Glutamatergic neuron (in vitro differentiated cells): ENCODE measurements at places on chromosomes 3 and 15.

DNA sequence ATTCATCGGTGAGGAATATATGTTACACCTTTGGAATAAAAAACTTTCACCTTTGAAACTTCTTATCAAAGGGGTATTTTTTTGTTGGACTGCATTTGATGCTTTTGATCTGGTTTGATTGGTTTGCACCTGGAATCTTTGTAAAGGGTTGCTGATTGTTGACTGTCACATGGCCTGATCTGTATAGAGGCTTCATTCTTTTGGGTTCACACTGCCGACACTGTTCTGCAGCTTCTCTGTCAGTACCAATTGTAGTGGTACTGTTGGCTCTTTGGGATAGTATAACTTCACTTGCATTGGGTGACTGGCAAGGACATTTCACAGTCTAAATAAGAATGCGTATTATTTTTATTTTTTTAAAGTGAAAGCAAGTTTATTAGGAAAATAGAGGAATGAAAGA, 155.7 kb downstream of the DOCK3 start:
- no peak for DNase-seq

DNA sequence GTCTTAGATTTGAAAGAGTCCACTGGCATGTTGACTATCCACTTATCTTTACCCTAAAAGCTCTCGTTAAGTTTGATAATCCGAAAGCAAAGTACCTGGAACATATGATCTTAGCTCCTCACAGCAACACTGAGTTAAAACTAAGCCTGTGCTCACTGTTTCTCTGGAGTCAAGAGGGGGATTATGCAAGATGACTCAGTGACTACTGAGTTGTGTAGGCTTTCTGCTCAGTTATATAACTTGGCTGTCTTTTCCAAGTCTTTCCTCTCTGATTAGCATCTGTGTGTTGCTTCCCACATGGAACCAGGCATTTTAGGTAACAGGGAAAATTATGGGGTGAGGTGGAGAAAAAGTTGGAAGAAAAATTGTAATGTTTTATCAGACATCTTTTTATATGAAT, 31.2 kb upstream of the MYO5C start:
- DNase-seq = no peak

DNA sequence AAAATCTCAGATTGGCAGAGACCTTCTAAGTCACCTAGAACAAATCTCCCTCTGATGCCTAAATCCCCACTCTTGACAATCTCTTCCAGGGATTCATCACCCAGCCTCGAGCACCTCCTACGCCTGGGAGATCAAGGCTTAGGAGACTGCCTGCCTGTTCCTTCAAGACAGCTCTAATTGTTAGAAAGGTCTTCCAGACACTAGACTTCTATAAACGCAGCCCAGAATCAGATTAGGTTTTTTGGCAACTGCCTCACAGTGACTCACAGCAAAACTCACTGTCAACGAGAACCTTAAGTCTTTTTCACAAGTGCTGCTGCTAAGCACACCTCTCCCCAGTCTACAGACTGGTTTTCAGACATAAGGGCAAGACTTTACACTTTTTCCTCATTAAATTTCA, 23.1 kb downstream of the SRGAP3 start:
- DNase-seq = no peak

DNA sequence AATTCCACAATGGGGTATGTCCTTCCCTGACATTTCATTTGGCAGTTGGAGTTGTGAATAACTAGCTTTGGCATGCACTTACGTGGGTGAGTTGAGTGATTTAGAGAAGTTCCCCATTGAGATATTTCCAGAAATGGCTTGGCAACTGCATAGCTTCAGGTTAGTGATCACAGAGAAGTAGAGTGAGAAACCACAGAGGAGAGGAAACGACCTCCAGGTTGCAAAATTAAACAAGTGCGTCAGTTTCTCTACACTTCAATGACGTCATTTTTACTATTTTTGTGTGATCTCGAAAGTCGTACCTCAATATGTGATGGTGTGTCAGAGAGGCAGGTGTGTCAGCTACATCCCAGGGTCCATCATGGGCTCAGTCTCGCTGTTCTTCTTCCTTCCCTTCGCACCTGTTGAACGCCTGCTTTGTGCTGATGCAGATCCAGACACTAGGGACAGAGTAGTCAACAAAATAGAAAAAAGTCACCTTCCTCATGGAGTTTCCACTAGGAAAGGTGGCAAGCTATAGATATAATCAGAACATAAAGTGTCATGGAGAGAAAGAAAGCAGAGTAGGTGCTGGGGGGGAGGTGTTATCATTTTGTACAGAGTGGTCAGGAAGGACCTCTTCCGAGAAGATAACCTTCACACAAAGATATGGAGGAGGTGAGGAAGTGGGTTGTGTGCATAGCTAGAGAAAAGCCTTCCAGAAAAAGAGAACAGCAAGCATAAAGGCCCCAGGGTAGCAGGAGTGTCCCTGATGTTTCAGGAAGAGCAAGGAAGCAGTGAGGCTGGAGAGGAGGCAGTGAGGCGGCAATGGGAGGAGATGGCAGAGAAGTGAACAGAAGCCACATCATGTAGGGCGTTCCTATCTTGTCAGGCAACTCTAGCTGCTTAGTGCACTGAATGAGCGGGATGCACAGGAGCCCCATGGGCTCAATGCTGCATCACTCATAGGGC, 75.6 kb downstream of the MCTP2 start:
- no peak for DNase-seq

DNA sequence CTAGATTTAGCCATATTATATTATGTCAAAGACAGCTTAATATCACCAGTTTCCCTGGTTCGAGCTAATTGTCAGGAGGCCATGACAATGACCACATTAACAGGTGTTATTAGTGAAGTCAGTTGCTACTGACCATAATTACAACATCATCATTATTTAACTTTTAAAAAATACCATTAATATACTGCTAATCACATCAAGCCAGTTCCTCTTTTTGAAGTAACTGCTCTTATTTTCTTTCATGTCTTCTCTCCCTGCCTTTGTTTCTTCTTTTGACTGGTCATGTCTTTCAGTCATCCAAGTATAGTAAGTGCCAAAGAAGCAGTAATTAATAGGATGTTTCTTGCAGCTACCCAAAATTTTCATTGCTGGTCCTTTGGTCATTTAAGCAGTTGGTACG, 61.6 kb downstream of the CMSS1 start:
- no peak for DNase-seq

GRCh38 chr3:155190691-155191090, 102.8 kb downstream of the STRIT1 start:
- DNase-seq = no peak

DNA sequence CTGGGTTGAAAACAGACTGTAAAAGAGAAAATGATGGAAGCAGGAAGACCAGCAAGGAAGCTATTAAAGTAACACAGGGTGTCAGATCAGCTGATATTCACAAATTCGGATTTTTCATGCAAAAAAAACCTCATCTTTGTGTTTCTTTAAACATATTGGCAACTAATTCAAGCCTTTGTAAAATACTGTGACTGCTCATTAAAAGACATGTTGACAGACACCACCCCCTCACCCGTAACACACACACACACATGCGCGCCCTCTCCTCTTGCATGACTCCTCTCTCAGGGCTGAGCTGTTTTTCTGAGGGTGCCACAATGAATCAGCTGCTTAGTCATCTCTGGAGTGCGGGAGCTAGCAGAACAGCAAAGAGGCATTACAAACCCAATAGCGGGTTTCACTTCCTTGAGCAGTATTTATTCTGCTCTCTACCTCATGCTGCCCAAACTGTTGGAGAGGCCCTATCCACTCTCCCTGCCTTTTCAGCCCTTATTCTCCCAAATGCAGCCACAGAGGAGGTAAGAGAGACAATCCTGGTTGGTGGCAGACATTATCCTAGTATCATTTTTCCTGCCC, 35.8 kb upstream of the CCDC80 start:
- DNase-seq = no peak

DNA sequence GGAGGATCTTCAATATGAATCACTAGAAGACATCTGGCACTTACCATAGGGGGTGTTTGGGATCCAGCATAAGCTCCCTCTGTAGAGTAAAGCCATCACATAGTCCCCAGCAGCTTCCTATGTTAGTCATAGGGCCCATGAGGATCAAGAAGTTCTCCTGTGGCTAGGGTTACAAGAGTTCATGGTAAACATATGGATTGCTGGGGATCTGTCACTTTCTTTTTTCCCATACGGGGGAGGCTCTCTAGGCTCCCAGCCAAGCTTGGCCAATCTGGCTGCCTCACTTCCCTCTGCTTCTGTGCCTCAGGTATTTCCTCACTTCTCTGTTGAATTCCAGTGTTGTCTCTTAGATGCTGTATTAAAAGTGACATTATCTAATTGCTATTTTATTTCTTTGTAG, 597.9 kb downstream of the PDCD6IP start:
- DNase-seq = no peak

DNA sequence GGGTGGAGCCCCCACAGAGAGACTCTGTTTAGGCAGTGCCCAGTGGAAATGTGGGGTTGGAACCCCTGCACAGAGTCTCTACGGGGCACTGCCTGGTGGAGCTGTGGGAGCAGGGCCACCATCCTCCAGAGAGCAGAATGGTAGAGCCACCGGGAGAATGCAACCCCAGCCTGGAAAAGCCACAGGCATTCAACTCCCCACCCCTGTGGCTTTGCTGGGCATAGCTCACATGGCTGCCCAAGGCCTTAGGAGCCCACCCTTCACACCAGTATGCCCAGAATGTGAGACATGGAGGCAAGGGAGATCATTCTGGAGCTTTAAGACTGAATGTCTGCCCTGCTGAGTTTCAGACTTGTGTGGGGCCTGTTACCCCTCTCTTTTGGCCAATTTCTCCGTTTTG, 19.0 kb upstream of the CHCHD6 start:
- DNase-seq = no peak

GRCh38 chr15:61253186-61253585, 24.1 kb upstream of the RORA start:
- DNase-seq = no peak

DNA sequence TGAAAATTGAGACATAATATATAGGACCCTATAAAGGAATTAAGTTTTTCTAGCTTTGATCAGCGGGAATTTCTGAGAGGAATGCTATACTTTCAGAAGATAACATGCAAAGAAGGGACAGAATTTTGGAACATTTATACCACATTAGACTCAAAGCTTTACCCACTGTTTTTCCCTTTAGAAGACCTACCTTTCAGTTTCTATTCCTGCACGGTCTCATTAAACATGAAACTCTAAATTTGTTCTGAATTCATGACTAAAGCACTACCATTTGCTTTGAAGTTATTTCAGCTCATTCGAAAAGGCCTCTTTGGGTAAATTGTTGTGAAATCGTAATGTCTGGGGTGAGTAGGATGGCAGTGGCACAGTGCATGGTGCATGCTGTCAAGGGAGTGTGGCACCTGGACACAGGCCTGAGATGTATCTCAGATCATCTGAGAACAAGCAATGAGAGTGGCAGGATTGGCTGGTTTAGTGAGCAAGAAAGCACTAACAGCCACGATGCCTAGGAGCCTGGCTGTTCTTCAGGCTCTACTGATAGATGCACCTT, 42.5 kb downstream of the CHCHD4 start:
- no peak for DNase-seq

GRCh38 chr3:110344897-110345767, 726.5 kb upstream of the NECTIN3 start:
- DNase-seq = no peak

GRCh38 chr15:33671456-33671855, 296.8 kb upstream of the CHRM5 start:
- DNase-seq = no peak

DNA sequence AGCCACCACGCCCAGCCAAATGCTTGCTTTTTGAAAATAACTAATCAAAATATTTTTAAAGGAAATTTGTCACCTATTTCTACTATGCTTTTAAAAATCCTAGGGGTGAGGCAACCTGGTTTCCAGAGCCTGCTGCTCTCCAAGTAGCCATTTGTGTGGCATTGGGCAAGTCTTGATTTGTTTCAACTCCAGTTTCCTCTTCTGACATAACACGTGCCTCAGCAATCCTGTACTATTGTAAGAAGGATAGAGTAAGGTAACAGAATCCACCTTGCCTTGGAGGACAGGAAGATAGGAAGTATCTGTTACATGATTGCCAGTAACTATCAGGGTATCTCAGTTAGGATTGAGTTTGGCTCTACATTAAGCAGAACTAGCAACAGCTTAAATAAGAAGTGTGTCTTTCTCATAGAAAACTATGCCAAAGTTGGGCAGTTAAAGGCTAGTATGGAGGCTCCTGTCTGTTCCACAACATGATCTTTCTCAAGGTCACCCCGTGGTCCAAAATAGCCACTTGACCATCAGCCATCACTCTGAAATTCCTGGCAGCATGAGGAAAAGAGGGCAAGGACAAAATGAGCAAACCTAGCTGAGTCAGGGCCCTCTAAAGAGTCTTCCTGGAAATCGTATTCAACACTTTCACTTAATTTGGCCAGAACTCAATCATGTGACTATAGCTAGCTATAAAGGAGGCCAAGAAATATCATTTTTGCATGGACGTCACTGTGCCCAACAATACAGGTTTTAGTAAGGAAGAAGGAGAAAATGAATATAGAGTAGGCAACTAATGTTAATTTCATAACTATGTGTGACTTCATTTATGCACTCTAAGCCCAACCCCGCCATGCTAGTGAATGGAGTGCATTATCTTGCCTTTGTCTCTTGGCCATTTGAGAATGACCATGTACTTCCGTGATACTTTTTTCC, 66.1 kb downstream of the HMG20A start:
- no peak for DNase-seq

- DNase-seq = no peak
Observed at GRCh38 chr15:81666839-81667238, 292.8 kb upstream of the TMC3 start.

DNA sequence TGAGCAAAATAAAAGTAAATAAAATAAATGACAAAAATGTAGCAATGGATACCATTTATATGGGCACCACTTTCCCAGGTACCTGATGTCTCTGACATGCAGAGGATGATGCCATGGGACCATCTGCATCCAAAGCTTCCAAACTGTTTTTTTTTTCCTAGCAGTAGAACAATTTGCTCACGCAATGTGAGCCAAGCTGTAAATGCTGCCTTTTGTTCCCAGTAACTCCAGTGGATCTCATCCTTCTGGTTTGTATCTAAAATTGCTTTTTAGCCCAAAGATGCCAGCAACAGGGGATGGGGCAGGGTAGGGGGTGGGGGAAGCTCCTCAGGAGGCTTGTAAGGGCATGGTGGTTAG, 32.7 kb downstream of the SLC12A8 start:
- no peak for DNase-seq
